ENCODE measurements at places on chromosomes 16 and 17.

- no peak for DNase-seq
These were observed 146.1 kb downstream of the SKAP1 start for GRCh38 chr17:48283907-48284306.

DNA sequence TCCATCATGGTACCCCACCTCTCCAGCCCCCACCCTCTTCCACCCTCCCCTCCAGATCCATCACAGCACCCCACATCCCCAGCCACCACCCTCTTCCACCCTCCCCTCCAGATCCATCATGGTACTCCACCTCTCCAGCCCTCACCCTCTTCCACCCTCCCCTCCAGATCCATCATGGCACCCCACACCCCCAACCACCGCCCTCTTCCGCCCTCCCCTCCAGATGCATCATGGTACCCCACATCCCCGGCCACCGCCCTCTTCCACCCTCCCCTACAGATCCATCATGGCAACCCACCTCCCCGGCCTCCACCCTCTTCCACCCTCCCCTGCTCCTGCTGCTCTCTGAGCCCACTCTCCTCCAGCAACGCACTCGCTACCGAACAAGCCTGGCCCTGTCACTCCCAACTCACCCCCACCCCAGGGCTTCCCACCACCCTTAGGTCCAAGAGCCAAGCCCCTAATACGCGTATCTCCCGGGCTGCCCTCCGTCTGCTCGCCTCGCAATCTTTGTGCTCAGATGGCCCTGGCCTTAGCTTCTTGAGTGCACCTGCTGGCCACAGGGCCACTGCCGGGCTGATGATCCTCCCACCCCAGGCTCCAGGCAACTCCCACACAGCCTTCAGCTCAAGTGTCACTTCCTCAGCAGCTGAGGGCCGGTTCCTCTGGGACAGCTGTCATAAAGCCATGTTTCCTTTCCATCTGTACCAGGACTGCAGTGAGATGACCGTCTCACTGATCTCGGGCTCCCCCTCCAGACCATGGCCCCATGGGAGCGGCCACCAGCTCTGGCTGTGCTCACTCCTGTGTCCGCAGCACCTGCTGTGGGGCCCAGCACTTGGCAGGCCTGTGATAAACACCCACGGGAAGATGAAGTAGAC, 25.5 kb downstream of the KDM8 start:
- no peak for DNase-seq

DNA sequence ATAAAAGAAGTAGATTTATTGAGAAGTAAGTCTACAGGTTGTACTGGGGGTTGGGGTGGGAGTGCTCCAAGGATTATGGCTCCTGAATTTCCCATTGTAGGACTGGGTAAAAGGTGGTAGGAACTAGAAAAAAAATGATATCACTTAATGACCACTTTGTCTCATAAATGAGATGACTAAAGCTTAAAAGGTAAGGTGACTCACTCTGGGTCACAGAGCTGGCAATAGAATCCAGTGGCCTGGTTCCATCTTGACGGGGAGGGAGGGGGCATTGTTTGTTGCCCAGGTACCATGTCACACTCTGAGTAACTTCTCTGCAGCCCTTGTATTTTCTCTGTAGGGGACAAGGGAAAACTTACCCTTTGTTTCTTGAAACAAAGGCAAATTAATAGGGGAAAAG, 126.1 kb downstream of the PITPNC1 start:
- peak; percentile 34 for DNase-seq

- no peak for DNase-seq
These were observed 19.0 kb upstream of the NBR1 start for GRCh38 chr17:43151880-43152456.

- DNase-seq, result no peak
These were observed 76.9 kb downstream of the WSB1 start for GRCh38 chr17:27370776-27371175.

- no peak for DNase-seq
These were observed 203.6 kb downstream of the CPPED1 start for GRCh38 chr16:12600116-12600515.

- DNase-seq, result no peak
These were observed 3.3 kb downstream of the ORMDL3 start for GRCh38 chr17:39923836-39924690.

GRCh38 chr16:77596261-77596660, 126.1 kb upstream of the NUDT7 start:
- no peak for DNase-seq

DNA sequence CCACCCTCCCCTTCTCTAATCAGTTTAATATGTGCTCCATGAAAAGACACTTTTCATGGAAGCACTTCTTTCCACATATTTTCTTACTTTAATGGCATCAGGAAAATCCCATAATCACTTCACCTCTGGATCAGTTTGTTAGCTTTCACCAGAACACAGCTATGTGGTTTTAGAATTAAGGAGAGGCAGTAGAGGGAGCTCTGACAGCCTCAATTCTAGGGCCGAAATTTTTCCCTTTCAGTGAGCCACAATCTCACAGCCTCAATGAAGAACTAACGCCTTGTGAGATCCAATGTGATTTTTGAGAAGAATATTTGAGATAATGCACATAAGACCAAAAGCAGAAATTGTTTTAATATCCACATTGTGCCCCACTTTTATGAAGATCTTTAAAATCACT, 1494.0 kb upstream of the CDH8 start:
- DNase-seq, result no peak

GRCh38 chr16:56732366-56732765, 2.4 kb downstream of the NUP93 start:
- no peak for DNase-seq

DNA sequence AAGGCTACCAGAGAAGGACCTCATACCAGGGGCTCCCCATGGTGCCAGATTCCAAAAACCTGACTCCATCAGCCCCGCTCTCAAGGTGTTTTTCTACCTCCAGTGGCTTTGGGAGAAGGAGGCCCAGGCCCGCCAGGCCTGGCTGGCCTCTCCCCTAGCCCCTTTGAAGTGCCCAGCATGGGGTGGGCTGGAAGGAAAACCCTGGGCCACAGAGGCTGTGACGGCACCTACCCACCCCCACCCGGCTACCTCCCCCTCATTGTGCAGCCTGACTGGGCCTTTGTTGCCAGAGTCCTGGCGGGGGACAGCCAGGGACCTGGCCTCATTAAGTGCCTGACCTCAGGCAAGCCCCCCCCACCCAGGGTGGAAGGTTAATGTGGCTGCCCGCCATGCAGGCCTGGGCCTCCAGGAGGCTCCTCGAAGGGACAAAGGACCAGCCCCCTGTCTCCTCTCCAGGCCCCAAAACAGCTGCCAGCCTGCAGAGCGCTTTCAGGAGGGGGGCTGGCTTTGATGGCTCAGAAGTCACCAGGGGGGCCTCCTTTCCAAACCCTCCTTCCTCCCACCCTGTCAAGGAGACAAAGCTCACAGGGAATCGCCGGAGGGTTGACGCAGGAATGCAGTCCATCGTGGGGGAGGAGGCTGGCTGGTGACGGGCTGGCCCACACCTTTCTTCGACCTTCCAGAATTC, 159.4 kb downstream of the ZNF423 start:
- DNase-seq, result no peak

GRCh38 chr16:30519120-30520049, 7.0 kb downstream of the ZNF768 start:
- no peak for DNase-seq

DNA sequence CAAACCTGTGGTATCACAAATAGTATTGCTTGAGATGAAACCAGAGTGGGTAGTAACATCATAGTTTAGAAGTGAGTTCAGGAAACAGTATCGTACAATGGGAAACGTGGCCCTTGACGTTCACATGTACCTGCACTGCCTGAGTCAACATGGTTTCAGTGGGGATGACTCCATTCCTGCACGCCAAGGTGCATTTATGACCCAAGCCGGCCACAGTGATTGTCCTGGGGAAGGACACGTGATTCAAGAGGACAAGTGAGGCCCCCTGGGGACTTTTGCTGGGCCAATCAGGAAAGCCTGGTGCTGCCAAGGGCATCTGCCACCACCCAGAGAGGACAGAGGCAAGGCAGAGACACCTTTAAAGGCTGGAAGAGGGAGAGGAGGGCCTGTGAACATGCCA, 119.2 kb downstream of the AXIN2 start:
- DNase-seq, result no peak

GRCh38 chr16:9308356-9308801, 216.9 kb downstream of the HAPSTR1 start:
- no peak for DNase-seq

DNA sequence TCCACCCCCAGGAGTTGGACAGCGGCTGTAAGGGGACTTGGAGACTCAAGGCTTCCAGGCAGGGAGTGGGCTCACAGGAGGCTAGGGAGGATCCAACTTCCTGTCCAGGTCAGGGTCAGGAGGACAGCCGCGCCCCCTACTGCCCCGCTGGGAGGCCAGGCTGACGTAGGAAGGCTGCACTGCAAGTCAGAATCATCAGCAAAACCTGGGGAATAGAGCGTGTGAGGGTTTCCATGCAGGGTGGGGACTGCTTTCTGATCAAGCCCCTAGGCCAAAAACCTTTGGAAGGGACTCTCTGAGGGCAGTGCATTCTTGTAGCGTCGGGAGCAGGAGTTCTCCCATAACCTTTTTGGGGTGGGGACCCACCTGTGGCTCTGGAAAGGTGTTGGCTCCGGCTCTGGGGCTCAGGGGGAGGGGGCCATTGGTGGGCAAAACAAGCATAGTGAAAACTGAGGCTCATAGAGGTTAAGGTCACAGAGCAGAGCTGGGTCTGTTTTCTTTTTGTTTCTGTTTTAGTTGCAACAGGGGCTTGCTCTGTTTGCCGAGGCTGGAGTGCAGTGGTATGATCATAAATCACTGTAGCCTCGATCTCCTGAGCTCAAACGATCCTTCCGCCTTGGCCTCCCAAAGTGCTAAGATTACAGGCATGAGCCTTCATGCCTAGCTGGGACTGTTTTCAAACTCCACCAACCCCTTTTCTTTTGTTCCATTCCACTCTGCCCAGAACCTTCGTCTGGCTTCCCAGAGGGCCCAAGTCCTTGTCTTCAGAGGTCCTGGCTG, 22.1 kb downstream of the RAI1 start:
- DNase-seq, result no peak

- no peak for DNase-seq
These were observed 7.5 kb upstream of the UMOD start for GRCh38 chr16:20359997-20360396.

DNA sequence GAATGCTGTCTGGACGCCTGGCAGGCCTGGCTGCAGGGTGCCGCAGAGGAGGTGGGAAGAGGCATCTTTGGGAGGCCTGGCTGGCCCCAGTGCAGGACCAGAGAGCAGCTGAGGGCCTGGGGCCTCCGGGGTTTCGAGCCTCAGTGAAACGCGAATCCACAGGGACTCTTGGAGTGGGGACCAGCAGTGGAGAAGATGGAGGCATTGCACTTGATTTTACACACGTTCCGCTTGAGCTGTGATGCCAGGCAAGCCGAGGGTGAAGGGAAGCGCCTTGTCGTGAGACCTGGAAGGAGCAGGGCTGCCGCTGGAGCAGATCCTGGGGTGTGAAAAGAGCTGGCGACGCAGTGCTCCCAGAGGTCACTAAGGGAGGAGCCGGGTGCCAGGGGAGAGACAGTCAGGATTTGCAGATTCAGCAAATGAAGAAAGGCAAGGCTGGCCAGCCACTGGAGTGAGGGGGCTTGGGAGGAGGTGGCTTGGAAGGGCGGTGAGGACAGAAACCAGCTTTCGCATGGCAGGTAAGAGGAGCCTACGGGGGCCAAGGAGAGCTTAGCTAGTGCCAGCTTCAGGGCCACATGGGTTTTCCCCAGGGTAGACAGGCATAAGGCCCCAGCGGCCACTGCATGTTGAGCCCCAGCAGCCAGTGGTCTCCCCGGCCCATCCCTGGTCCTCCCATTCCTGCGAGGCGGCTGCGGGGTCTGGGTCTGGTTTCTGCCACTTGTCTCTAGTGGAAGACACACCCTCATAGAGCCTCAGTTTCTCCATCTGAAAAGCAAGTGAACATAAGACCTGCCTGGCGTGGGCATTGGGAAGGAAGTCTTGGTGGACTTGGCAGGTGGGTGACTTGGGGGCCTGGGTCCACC, 175.2 kb upstream of the CHMP6 start:
- no peak for DNase-seq

DNA sequence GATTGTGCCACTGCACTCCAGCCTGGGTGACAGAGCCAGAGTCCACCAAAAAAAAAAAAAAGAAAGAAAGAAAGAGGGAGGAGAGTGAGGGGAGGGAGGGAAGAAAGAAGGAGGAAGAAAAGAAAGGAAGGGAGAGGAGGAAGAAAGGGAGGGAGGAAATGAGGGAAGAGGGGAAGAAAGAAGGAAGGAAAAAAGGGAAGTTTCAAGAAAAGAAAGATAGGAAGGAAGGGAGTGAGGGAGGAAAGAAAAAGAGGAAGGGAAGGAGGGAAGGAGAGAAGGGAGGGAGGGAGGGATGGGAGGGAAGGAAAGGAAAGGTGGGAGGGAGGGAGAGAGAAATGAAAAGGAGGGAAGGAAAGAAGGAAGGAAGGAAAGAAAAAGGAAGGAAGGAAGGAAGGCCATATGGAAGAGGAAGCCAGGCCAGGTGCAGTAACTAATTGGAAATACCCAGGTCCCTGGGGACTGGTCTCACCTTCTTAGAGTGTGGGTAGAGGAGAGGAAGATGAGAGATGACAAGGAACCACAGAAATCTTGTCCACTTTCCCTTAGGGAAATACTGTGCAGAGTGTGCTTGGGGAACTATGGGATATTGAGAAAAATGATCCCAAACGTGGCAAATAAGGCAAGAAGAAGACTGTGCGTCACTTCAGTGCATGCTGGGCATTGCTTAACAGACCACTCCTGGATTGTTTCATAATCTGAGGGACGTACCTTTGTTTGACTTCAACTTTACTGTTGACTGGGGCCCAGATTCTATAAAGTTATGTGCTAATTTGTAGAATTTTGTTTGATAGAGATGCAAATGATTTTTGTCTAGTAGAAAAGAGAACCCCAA, 15.1 kb upstream of the CSNK2A2 start:
- no peak for DNase-seq

DNA sequence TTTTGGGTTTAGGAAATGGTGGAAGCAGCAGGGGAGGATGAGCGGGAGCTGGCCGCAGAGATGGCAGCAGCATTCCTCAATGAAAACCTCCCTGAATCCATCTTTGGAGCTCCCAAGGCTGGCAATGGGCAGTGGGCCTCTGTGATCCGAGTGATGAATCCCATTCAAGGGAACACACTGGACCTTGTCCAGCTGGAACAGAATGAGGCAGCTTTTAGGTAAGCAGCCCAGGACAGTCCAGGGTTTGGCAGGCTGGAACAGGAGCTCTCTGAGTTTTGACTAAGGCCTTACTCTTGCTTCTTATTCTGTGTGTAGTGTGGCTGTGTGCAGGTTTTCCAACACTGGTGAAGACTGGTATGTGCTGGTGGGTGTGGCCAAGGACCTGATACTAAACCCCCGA, 41.4 kb downstream of the SF3B3 start:
- no peak for DNase-seq

DNA sequence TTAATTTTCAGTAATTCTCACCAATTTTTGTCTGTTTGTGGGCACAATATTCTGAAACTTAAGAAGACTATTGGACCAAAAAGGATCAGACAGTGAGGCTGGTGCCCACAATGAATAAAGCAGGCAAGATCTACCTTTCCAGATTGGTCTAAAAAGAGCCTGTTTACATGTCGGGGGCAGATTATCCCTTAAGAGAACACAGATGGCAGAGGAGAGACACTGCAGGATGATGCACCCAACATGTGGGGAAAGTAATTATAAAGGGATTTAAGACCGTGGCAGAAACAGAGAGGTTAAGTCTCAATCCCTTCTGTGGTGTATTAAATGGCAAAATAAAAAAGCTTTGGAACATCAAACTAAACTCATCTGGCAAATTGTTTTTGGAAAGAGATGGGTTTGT, 331.8 kb upstream of the CDH11 start:
- no peak for DNase-seq

Measured in epithelial cell of prostate (primary cell).